Activated CD4-positive, alpha-beta memory T cell treated with anti-CD3 and anti-CD28 coated beads for 36 hours (primary cell): ENCODE measurements at places on chromosomes 4 and X. TPM values are rescaled to one million over a fixed set of nuclear protein-coding genes. Genes with fewer than 3 reads are reported as not detected.
A peak's percentile ranks its signal among the peaks of the same experiment; 100 is the strongest.

GPR78 gene
- not detected for total RNA-seq

SPANXB1 gene
- not detected for total RNA-seq

- no peak for DNase-seq
Measured at GRCh38 chr4:47465004-47465403, 1.5 kb upstream of the COMMD8 start.

DNA sequence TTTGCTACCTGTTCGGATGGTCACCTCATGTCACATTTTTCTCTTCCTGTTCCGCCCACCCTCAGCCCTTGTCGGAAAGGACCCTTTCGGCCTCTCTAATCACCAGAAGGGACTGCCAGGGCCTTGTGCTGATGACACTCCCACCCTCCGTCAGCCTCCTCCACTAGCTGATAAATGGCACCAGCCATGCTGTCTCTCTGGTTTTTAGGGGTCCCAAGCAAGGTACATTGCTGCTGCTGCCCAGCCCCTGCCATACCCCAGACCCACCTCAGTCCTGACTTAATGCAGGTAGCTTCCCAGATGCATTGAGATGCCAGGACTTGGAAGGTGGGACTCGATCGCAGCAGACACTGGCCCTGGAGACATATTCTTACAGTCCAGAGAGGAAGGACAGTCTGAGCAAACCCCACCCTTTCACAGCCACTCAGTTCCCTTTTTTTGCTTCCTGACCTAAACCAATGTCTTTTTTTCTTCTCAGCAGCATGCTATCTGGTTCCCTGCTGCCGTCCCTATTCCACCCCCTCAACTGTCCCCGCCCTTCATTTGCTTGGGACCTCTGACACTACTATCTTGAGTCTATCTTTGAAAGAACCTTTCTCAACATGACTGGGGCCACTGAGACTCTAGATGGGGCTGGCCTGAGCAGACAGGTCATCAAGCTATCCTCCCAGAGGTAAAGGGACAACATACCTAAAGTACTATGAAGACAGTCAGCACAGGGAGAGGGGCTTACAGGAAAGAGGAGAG, at the start of gene BTK:
Gene BTK (minus strand): TSS at position 397 of the 747 bp plus-strand sequence. CDS start 10,907 bp downstream, outside the sequence.
- no peak for DNase-seq

DNA sequence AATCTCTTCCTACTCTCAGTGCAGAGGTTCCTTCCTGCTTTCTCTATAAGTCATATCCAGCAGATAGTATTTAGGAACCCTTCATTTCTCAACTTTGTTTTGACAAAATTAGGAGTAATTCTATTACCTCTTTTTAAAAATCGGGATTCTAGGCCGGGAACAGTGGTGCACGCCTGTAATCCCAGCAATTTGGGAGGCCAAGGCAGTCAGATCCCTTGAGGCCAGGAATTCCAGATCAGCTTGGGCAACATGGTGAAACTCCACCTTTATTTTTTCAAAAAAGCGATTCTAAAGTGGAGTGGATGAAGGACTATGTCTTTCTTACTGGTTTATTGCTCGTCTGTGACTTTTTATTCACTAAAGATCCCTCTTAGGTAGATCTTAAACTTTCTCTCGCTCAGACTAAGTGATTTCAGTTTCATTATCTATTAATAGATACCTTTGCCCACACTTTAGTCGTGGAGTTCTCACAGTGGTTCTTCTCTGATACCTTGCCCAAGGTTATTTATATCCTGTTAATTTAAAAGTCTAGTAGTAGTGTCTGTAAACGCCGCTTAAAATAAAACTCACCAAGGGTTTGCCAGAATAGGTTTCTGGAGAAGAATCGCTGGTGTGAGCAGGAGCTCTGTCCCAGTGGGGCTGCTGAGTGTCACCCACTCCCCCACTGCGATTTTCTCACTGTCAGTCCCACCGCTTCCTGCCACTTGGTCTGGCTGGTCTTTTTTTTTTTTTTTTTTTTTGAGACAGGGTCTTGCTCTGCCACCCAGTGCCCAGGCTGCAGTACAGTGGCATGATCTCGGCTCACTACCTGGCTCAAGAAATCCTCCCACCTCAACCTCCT, 27.0 kb upstream of the TMEM131L start:
- peak; percentile 38 for DNase-seq

DNA sequence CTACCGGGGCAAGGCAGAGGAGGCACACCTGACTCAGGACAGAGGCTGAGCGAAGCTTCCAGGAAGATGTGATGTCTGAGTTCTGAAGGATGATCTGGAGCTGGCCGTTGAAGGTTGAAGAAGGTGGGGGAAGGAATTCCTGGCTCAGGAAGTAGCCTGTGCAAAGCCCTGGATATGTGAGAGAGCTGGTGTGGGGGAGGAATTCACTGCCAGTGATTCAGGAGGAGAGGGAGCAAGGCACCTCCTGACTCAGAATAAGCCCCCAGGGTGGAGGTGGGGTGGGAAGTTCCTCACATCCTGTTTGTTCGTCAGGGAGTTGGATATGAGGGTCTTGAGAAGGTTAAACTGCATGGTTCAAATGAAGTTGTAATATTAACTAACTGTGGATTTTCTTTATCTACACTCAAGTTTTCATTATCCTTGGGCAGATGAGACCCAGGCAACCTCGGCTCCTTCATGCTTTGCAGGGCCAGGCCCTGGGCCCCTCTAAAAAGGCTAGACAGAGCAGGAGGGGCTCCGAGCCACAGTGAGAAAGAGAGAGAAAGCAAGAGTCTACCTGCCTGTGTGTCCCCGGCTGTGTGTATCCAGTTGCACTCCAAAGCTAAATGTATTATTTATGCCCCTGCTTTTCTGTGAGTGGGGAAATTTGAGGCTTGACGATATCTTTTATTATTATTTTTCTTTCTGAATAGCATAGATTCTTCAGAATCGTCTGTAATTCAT, 7.1 kb downstream of the NHSL2 start:
- DNase-seq = no peak

GRCh38 chrX:135006187-135006586, 15.4 kb downstream of the SMIM10 start:
- DNase-seq = no peak

PPID gene
- total RNA-seq = 66.4 TPM

ADAMTS3 gene
- not detected for total RNA-seq

DNA sequence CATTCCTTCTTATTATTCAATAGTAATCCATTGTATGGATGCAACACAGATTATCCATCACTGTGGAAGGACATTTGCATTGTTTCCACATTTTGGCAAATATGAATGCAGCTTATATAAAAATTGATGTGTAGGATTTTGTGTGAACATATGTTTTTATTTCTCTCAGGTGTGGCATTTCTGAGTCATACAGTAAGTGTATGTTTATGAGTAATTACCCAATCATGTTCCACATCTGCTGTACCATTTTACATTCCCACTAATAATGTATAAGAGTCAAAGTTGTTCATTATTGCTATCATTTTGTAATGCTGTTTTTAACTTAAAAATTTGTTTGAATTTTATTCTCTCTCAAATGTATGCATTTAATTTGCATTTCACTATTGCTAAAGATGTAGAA, 25.5 kb downstream of the MAGEA4 start:
- no peak for DNase-seq

PITX2 gene
- not detected for total RNA-seq

GRCh38 chr4:73448448-73449203, 12.6 kb downstream of the AFP start:
- DNase-seq = no peak

DNA sequence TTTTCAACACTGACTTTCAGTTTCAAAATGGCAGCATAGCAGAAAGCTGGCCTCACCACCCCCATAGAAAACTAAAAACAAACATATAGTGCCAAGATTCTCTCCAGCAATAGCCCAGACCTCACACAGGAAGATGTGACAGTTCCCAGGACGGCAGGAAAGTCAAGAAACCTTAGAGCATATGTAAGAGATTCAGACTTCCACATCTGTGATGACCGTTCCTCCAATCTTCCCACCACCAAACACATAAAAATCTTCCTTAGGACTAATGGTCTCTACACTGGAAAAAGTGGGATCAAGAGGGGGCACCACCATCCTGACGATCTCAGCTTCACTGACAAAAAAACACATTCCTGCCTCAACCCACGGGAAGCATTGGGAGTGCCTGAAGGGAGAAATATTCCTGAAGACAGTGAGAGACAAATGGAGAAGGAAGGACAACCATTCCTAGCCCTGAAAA, 134.1 kb upstream of the CPXCR1 start:
- DNase-seq = no peak
